ENCODE measurements at places on chromosomes 7 and 10. TPM values are rescaled to one million over a fixed set of nuclear protein-coding genes. Genes with fewer than 3 reads are reported as not detected.

The NPFFR1 gene
- total RNA-seq, result 1.0 TPM

The ADAM12 gene
- 0.92 TPM for total RNA-seq

The HMX2 gene
- not detected for total RNA-seq

The LRRN3 gene
- total RNA-seq, result 6.1 TPM

GRCh38 chr10:119867317-119867716, 5.3 kb downstream of the MCMBP start:
- no peak for DNase-seq
- no peak overlapping the region for H3K27ac ChIP-seq
- H3K36me3 ChIP-seq, result no peaks in the 10 kb centered on the region
- peaks cover 36% of the 10 kb centered on the region for H3K4me1 ChIP-seq
- H3K4me3 ChIP-seq, result no peak overlapping the region

GRCh38 chr7:44261240-44261639, 60.5 kb downstream of the YKT6 start:
- H3K27me3 ChIP-seq, result peaks cover 14% of the 10 kb centered on the region
- H3K4me3 ChIP-seq, result no peak overlapping the region
- DNase-seq, result no peak
- H3K27ac ChIP-seq, result no peak overlapping the region

GRCh38 chr10:76769582-76769981, 868.0 kb downstream of the KCNMA1 start:
- no peak overlapping the region for H3K4me3 ChIP-seq
- H3K27me3 ChIP-seq, result no peaks in the 10 kb centered on the region
- DNase-seq, result no peak

DNA sequence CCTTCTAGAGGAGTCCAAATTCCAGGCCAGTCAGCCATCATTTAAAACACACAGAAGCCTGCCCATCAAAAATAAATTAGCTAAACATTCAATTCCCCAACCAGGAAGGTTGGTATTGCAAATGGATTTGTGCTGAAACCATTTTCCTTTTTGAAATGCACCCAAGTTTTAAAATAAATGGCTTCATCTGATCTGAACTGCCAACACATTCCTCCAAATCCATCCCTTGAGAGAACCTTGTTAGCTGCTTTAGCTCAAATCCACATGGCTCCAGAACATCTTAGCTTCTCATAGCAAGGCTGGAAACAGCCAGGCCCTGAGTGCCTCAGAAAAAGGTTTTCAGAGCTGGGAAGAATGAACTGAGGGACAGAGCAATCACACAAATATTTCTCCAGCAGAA, 306.3 kb downstream of the FZD1 start:
- H3K27ac ChIP-seq, result no peak overlapping the region
- DNase-seq, result no peak
- H3K4me3 ChIP-seq, result no peak overlapping the region
- H3K4me1 ChIP-seq, result no peaks in the 10 kb centered on the region

DNA sequence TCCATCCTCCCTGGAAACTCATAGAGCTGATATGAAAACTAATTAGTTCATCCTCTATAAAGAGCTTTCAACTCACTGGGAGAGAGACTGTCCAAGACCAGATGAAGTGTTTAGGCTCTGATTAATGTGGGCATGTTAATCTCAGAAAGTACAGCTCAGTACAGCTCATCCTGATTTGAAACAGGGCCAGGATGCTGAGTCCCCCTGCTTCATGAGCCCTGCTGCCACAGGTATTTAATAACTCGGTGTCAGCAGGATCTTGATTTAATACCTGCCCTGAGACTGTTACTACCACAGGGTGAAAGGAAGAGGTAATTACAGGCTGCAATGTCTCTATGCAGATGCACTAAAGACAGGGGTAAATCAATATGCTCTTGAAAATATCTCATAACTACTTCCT, 10.8 kb downstream of the LMOD2 start:
- DNase-seq, result no peak
- no peak overlapping the region for H3K27ac ChIP-seq
- H3K4me3 ChIP-seq, result no peak overlapping the region
- H3K27me3 ChIP-seq, result no peaks in the 10 kb centered on the region
- H3K36me3 ChIP-seq, result no peaks in the 10 kb centered on the region

- H3K27ac ChIP-seq, result no peak overlapping the region
- H3K27me3 ChIP-seq, result no peaks in the 10 kb centered on the region
- no peak for DNase-seq
- H3K36me3 ChIP-seq, result no peaks in the 10 kb centered on the region
- no peaks in the 10 kb centered on the region for H3K4me1 ChIP-seq
These were observed 26.5 kb upstream of the HECW1 start for GRCh38 chr7:43085992-43086391.

DNA sequence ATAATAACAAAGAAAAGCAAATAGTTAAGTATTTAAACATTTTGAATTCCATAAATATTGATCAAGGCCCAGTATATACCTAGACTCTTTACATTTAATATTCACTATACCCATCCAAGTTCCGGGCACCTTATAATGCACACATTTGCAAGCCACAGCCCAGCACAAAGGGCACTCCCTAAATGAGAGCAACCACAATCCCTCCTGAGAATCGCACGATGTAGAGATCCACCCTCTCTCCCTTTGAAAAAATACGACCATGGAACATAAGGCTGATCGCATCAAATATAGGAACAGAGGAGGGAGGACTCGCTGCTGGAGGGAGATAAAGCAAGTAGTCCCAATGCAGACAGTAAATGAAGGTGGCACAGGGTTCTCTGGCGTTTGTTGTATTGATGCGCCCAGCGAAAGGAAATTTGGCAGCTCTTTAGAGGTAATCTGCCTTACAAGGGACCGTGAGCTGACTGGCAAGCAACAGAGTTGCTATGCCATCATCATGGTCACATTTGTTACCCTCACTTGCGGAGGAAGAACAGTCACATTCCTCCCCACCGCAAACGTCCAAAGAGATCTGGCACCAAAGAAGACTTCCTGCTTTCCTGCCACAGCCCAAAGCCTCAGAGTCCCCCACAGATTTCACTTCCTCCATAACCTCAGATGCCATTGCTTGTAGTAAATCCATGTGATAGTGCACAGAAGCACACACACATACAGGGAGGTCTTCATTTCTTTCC, 16.1 kb upstream of the TAS2R40 start:
- no peak overlapping the region for H3K27ac ChIP-seq
- H3K4me1 ChIP-seq, result peaks cover 8% of the 10 kb centered on the region
- DNase-seq, result peak; percentile 54
- peaks cover 6% of the 10 kb centered on the region for H3K27me3 ChIP-seq
- no peak overlapping the region for H3K4me3 ChIP-seq

GRCh38 chr7:108382932-108383331, 73.3 kb downstream of the NRCAM start:
- DNase-seq, result no peak
- no peaks in the 10 kb centered on the region for H3K27me3 ChIP-seq

- H3K4me1 ChIP-seq, result peaks cover 36% of the 10 kb centered on the region
- H3K27me3 ChIP-seq, result no peaks in the 10 kb centered on the region
- H3K27ac ChIP-seq, result peak overlapping the region; percentile 90
- DNase-seq, result no peak
These were observed 1.3 kb downstream of the MBLAC1 start for GRCh38 chr7:100127866-100128636.

DNA sequence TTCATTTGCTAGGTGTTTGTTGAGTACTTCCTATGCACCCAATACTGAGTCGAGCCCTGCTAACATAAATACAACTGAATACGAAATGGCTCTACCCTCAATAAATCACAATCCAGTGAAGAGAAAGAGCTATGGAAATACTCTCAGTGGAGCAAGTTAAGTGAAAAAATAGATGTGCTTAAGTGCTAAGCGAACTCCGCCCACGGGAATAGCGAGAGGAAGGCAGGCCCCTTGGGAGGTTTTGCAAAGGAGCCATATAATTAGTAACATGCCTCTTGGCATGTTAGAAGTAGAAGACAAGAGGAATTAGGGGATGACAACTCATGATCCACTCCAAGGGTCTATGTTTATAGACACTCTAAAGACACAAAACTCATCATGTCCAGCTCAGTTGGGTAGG, 42.8 kb upstream of the TSPAN33 start:
- H3K4me1 ChIP-seq, result no peaks in the 10 kb centered on the region
- H3K4me3 ChIP-seq, result no peak overlapping the region
- no peak overlapping the region for H3K27ac ChIP-seq
- H3K36me3 ChIP-seq, result no peaks in the 10 kb centered on the region
- DNase-seq, result no peak
- peaks cover 6% of the 10 kb centered on the region for H3K27me3 ChIP-seq

Data from lower lobe of right lung (tissue), 2 donors.